Ovary (tissue), 10 donors: ENCODE measurements at places on chromosomes 1 and 21. TPM values are rescaled to one million over a fixed set of nuclear protein-coding genes. Genes with fewer than 3 reads are reported as not detected.

- DNase-seq, result no peak
These were observed 139.4 kb upstream of the KIAA1614 start for GRCh38 chr1:180773210-180773865.

GRCh38 chr1:62391369-62391971 lies 45.4 kb upstream of the USP1 start:
- DNase-seq, result no peak

The CSMD2 gene
- not detected for total RNA-seq

DNA sequence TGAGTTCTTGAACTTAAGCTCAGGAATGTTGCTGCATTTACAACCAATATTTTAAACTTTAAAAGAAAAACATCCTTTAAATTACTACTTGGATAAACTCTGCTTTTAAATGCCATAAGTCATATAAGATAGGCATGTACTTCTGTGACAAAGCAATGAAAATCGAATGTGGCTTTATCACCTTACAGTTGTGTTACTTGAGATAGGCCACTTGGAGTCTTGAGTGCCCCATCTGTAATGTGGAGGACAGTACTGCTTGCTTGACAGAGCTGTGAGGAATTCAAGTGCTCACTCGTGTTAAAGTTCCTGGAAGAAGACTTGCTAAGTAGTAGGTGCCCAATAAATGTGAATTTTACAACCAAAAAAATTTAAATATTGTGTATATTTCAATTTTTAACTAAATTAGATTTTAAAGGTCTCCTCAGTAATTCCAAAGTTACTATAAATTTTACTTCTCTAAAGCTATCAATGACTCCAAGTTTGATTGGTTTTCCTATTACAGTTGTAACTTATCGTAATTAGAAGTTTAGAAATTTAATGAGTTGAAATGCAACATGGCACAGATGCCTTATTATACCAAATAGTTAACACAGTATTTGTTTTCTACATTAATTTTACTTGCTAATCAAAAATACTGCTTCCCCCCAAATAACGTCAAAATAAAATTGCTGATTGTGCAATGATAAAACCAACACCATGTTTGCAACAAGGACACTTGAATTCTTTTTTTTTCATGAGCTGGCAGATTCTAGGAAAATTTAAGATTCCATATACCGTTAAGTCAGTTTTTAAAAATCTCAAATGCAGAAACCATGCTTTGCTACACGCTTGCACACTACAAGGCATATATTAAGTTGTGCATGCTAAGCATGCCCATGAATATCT lies 21.8 kb downstream of the PSMB2 start:
- DNase-seq, result no peak

GRCh38 chr1:35564884-35565741 lies 7.5 kb downstream of the NCDN start:
- no peak for DNase-seq

- no peak for DNase-seq
These were observed 91.9 kb downstream of the GTF2B start for GRCh38 chr1:88799491-88799890.

- DNase-seq, result no peak
These were observed 247.0 kb upstream of the POU3F1 start for GRCh38 chr1:38293567-38293966.

- DNase-seq, result peak; percentile 18
These were observed 432.8 kb downstream of the MATN1 start for GRCh38 chr1:30290581-30290980.

The INSRR gene
- total RNA-seq, result not detected

The KCNH1 gene
- total RNA-seq, result not detected

DNA sequence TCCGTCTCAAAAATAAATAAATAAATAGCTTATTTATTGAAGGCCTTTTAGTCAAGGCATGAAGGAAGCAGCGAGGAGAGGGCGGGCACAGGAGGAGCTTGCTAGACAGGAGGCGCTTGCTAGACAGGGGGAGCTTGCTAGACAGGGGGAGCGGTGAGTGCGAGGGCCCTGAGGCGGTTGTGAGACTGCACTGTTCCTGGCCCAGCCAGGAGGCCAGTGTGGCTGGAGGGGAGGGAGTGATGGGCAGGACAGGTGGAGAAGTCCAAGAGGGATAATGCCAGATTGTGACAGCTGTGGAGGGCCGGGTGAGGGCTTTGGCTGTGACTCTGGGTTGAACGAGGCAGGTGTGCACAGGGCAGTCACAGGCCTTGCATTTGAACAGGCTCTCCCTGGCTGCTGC lies 18.2 kb downstream of the KIF17 start:
- no peak for DNase-seq

The LCE1D gene
- not detected for total RNA-seq

The AADACL4 gene
- total RNA-seq, result not detected

- DNase-seq, result no peak
These were observed 10.2 kb downstream of the COL6A1 start for GRCh38 chr21:45991606-45992300.

The CEP350 gene
- 38.7 TPM for total RNA-seq

DNA sequence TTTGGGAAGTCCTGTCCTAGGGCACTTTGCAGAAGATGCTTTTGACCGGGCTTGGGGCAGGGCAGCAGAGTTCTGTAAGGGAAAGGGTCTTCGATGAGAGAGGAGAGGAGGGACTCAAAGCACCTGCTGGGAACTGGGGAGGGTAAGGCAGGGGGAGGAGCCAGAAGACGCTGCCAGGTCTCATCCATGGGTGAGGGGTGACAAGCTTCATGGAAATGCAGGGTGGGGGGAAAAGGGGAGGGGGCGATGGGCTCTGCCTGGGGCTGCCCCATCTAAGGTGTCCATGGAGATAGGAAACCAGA lies 20.9 kb upstream of the C2CD2 start:
- DNase-seq, result no peak

The MYOG gene
- total RNA-seq, result not detected
